Stimulated activated CD8-positive, alpha-beta memory T cell treated with anti-CD3 and anti-CD28 coated beads, Interleukin-2, amount 100 ng/mL, for 1 hour (primary cell): ENCODE measurements at places on chromosomes 12 and 14.

DNA sequence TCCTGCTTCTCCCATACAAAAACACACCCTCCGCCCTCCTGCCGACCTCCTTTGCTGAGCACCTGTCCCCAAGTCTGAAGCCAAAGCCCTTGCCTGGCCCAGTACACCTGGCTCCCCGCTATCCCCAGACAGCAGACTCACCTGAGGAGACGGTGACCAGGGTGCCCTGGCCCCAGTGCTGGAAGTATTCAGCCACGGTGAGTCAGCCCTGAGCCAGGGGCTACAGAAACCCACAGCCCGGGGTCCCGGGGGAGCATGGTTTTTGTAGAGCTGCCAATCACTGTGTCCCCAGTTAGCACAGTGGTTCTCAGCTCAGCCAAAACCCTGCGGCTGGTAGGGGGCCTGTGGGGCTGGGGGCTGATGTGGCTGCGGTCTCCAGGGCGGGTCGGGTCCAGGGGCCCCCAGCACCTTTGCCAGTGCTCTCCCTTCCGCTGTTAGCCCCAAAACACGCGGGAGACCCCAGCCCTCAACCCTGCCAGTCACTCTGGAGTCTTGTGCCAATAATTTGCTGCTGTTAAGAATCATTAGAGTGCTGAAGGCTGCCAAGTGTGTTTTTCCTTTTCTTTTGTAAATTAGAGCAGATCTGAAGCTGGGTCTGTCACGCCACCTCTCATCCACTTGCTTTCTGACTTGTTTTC lies 339.0 kb downstream of the TMEM121 start:
- DNase-seq = no peak

GRCh38 chr12:71721783-71722505 lies 32.7 kb upstream of the RAB21 start:
- DNase-seq = no peak

DNA sequence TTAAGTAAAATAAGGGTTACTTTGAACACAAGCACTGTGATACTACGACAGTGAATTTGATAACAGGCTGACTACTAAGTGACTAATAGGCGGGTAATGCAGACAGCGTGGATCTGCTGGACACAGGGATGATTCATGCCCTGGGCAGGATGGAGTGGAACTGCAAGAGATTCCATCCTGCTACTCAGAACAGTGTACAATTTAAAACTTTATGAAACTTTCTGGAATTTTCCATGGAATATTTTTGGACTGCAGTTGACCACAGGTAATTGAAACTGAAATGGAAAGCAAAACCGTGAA lies 46.0 kb downstream of the YEATS4 start:
- no peak for DNase-seq

- no peak for DNase-seq
These were observed 53.8 kb upstream of the NPFF start for GRCh38 chr12:53560912-53561589.

- no peak for DNase-seq
These were observed 218.8 kb upstream of the BMP4 start for GRCh38 chr14:54175298-54175942.

DNA sequence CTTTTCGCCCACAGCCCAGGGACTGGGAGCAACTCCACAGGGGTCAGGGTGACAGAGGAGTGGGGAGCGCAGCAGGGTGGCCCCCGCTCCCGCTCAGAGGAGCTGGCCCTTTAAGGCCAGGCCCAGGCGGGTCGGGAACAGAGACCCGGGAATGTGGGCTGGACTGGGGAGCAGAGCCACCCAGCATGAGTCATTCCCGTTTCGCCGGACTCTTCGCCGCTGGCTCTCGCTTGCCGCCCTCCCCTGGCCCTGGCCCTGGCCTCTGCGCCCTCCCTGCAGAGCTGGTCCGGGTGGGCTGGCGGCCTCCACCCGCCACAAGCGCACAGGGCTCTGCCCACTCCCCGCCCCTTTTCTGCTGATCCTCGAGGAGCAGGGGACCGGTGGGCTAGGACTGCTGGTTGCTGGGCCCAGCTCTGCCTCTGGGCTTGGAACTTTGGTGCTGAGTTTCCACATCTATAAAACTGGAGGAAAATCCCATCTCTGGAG lies 92.8 kb downstream of the NINJ2 start:
- DNase-seq = no peak

DNA sequence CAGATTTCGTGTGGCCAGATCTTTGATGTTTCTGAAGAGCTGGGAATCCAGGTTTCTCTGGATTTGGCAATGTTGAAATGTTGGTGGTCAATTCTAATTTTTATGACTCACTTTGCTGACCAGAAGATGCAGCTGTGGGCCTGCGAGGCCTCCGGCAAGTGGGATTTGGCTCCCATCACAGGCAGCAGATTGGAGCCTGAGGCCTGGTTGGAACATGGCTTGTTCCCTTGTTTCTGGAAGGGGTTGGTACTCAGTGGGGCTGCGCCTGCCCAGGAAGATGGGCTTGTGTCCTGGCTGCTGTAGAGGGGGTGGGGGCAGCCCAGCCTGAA lies 23.1 kb downstream of the FBRSL1 start:
- no peak for DNase-seq

- DNase-seq = no peak
These were observed 95.2 kb upstream of the FOXG1 start for GRCh38 chr14:28671425-28671824.

- no peak for DNase-seq
These were observed 5.0 kb downstream of the PAX9 start for GRCh38 chr14:36666416-36667206.

DNA sequence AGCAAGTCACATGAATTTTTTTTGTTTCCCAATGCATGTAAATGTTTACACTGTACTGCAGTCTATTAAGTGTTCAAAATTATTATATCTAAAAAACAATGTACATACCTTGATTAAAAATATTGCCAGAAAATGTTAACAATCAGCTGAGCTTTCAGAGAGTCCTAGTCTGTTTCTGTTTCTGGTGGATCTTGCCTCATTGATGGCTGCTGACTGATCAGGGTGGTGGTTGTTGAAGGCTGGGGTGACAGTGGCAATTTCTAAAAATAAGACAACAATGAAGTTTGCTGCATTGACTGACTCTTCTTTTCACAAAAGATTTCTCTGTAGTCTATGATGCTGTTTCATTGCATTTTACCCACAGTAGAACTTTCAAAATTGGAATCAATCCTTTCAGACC lies 16.6 kb upstream of the KLRD1 start:
- DNase-seq = no peak

- DNase-seq = no peak
These were observed 173.2 kb upstream of the GRIP1 start for GRCh38 chr12:66852091-66852490.

GRCh38 chr12:9604287-9604686 lies 3.4 kb downstream of the KLRB1 start:
- no peak for DNase-seq

DNA sequence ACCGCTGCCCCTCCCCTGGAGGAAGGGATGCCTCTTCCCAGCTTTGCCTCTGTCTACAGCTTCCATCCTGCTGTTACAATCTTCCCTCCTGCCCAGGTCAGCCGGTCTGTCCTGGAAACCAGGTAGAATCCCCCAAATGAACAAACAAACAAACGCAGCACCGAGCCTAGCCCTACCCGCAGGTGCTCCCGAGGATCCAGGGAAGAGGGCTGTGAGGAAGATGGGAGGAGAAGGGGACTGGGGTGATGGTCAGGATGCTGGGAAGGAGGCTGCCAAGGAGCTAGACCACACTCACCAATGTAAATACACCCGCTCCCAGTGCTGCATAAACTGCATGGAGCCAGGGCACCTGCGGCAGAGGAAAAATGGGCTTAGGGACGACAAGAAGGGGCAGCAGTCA lies 16.6 kb downstream of the FAIM2 start:
- DNase-seq = no peak

- DNase-seq = no peak
These were observed 25.0 kb downstream of the OTUB2 start for GRCh38 chr14:94051115-94051514.

DNA sequence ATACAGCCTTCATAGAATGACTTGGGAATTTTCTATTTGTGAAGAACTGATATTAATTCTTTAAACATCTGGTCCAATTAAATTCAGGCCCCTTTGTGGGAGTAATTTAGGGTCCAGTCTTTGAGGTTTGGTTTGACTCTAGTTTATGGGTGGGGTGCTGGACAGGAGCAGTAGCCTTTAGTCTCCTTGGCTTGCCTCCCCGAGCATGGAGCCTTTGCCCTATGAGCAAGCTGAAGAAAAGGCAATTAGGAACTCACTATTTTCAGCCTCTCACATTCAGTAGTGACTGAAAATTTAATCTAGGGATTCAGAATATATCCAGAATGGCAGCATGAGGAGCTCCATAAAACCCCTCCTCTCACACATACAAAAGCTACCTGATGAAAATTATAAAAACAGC lies 161.1 kb downstream of the TRHDE start:
- no peak for DNase-seq

GRCh38 chr12:58741226-58741625 lies 179.1 kb downstream of the LRIG3 start:
- DNase-seq = no peak

DNA sequence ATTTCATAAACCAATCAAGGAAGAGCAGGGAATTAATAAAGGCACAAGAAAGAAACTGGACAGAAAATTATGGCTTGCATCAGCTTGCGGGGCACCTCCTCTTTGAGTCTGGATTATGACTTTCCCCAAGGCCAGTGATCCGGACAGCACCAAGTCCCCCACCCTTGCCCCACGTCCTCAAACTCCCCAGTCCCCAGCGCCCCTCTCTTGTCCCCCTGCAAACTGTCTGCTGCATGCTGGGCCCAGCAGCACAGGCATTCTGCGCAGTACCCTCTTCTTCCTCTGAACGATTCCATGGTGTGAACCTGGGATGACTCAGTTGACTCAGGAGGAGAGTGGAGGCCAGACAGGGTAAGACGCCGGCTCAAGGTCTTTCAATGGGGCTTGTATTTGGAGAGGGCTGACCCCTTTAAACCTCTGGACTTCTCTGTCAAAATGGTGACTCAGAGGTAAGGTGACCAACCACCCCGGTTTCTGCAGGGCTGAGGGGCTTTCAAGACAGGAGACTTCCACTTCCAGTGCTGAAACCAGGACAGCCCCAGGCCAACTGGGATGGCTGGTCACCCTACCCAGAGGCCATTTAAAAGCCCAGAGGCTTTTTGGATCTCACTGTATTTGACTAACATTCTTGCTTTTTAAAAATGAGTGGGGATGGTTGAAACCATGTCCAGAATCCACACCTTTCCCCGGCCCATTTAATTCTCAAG lies 13.5 kb downstream of the C14orf132 start:
- DNase-seq = no peak

DNA sequence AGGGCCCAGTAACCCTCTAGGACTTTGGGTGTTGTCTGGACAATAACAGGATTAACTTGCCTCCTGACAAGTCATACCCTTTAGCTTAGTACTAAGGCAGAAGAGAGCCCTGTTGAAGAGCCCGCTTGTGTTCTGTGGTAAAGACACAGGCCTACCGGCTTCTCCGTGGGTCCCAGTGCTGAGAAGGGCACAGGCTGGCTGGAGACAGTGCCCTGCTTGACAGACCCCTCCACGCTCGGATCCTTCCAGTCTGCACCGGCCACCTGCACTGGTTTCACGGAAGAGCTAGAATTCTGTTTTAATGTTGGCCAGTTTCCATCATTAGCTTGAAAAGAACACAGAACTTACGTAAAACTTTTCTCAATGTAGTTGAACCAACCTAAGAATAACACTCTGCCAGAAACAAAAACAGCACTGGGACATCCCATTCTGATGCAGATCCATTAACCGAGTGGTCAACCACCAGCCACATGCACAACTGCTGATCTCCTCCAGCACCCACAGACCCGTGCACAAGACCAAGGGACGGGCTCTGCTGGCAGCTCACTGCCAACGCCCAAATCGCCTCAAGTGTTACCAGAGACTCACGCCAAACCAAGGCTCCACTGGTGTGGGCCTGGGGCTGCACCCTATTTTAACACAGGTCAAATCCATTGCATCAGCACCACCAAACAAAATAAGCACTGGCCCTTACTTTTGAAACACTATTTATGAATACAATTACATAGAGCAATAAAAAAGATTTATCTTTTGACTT lies 27.1 kb downstream of the ZFYVE21 start:
- DNase-seq = no peak

- DNase-seq = no peak
These were observed 149.9 kb downstream of the KIF26A start for GRCh38 chr14:104288272-104288671.

- DNase-seq = no peak
These were observed 11.9 kb downstream of the NAA25 start for GRCh38 chr12:112096667-112097066.

DNA sequence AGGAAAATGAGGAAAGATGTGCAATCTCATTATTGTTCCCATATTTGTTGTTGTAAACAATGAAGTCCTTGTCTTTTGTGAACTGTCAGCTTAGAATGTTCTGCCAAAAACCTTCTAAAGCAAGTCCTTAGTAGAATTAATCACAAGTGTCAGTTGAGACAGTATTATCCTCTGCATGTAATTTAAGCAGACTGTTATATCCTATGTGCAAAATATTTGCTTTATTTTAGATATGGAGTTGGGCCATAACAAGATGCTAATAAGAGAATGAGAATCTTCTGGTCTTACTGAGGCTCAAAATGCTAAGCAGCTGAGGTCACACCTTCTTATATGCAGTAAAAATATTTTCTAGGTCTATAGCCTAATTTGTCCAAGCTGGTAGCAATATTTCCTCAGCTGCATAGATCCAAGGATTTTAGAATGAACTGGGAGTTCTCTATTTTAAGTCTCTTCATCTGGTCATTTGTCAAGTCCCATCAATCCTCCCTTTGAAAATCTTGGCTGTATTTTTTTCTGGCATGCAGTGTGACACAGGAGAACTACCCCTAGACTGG lies 222.3 kb upstream of the NAV3 start:
- no peak for DNase-seq

DNA sequence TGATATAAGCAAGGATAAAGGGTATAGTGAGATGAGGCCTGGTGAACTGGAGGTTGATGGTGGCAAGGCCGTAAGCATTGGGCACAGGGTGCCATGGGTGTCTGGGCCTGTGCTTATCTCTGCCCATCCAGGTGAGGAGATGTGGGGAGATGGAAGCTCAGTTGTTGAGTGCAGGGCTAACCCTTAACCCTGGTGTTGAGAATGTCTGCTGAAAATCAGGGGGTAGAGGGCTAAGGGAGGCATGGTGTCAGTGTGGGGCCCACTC lies 86.1 kb downstream of the SYNE2 start:
- DNase-seq = no peak

GRCh38 chr14:61698206-61698980 lies 3.1 kb downstream of the HIF1A start:
- DNase-seq = no peak

DNA sequence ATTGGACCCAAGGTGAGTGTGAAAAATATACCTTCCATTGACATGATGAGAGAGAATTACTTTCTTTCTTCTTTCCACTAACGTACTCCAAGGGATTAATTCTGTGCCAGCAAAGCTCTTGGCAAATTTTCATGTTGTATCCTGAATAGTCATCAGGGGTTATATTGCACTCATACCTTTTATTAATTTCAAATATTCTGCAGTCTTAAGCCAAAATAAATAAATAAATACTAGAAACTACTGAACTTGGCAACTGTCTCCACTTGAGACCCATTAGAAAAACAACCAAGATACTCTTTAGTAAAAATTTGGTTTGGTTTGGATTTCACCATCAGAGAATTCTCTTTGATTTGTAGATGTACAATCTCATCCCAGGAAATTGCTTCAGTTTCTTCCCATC lies 22.1 kb upstream of the CLEC14A start:
- no peak for DNase-seq

- no peak for DNase-seq
These were observed 12.9 kb upstream of the TUBA1A start for GRCh38 chr12:49201595-49202295.
